ENCODE measurements at places on chromosomes 1 and 21.

DNA sequence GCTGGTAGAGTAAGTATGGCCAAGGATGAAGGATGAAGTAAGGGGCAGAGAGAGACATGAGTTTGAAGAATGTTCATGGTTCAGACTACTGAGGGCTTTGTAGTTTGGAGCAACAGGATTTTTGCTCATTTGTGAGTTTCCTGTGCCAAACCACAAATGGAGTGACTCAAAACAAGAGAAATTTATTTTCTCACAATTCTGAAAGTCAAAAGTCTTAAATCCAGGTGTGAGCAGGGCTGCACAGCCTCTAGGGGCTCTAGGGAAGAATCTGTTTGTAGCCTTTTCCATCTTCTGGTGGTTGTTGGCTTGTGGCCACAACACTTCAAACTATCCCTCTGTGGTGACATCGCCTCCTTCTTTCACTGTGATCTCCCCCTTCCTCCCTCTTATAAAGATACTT is 58.9 kb downstream of the RHOU start:
- DNase-seq: no peak

DNA sequence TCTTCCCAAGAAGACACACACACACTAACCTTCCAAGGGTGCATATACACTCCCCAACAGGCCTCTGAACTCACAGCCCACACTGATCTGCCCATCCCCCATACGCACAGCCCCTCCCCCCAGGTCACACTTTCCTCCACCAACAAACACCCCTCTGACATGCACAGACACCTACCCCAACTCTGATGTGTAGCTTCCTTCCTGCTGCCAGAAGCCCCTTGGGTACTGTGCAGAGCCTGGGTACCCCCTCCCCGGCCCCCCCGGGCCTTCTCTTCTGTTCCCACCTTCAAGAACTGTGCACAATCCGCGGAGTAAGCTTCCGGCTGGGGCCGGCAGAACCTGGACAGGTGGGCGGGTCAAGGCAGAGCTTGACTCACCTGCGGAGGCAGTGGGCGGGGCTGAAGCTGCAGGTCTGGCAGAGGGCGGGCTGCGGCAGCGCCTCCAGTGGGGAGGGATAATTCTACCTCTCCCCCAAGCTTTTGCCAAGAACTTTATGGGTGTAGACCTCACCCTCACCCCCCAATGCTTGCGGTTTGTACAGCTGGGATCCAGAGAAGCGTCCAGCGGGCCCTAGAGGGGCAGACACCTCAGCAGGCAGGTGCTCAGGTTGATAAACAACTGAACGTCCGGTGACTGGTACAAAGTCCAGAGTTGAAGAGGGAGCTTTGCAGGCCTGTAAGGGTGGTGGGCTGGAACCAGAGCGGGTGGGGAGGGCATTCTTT is at the start of gene C1orf210:
C1orf210 (minus strand) TSS at position 313 of the 722 bp plus-strand sequence. CDS start 2,311 bp downstream, outside the sequence.
- DNase-seq: no peak

GRCh38 chr1:118113261-118113660 is 71.8 kb downstream of the SPAG17 start:
- no peak for DNase-seq

GRCh38 chr1:169933984-169934725 is 40.5 kb upstream of the SCYL3 start:
- DNase-seq: no peak

GRCh38 chr1:28927648-28928313 is 13.4 kb downstream of the EPB41 start:
- DNase-seq: no peak

- DNase-seq: no peak
Observed at GRCh38 chr1:104235141-104235540, 485.4 kb downstream of the AMY1C start.

DNA sequence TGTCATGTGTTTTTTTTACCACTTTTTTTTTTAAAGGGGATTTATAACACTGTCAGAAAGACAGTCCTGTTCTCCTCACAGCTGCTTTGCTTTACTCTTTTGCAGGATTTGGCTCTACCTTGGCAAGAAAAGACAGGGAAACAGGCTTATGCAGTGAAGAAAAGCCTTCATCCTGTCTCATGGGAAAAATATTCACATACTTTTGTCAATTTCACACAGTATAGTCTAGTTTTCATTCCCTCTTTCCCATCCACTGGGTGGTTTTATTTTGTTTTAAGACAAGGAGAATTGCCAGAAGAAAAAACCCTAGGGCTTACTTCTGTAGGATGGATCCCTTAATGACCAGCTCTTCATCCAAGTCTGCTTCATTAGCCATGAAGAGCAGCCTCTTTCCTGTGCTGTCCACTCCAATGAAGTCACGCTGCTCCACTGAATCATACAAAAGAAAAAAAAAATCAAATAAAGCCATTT is 60.0 kb downstream of the EIF2B3 start:
- DNase-seq: no peak

DNA sequence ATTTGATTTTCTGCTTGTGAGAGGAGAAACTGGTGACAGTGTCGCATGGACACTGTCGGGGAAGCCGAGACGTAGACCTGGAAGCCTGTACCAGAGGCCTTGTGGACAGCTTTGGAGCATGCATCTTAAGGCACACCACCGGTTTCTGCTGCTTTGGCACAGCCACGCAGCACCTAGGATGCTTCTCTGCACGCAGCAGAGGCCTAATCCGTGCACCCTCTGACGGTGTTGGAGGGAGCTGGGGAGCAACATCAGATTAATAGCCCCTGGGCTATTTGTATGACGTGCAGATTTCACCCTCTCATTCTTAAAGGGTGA is 30.3 kb downstream of the TEX35 start:
- DNase-seq: no peak

DNA sequence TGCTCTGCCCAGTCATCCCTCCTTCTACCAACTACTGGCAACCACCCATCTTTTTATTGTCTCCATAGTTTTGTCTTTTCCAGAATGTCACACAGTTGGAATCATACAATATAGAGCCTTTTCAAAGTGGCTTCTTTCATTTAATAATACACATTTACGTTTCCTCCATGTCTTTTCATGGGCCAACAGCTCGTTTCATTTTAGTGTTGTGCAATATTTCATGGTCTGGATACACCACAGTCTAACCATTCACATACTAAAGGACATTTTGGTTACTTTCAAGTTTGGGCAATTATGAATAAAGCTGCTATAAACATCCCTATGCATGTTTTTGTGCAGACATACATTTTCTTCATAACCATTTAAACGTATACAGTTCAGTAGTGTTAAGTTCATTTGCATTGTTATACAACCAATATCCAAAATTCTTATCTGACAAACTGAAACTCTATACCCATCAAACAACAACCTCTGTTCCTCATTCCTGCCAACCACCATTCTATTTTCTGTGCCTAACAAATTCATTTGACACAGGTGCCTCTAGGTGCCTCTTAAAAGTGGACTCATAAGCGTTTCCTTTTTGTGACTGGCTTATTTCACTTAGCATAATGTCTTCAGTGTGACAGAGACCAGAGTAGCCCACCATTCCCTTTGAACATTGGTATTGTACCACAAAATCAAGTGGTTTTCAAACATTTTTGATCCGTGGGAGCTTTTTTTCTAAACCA is 138.1 kb downstream of the NR5A2 start:
- no peak for DNase-seq

DNA sequence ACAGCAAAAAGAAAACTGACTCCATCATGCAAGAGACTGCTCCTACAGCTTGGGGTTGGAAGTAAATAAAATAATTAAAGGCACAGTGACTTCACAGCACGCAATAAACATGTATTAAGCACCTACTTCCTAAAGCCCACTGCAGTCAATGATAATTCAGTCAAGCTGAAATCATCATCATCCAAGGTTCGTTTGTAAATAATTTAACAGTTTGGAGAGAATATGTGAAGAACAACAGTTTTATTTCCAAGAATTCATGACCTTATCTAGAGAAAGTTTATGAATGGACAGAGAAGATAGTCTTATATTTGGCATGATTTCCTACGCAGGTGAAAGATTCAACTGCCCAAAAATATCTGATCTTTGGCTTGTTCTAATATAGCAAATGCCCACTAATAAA is 86.8 kb downstream of the SMYD3 start:
- DNase-seq: no peak
